ENCODE measurements at places on chromosomes 6 and 20.

DNA sequence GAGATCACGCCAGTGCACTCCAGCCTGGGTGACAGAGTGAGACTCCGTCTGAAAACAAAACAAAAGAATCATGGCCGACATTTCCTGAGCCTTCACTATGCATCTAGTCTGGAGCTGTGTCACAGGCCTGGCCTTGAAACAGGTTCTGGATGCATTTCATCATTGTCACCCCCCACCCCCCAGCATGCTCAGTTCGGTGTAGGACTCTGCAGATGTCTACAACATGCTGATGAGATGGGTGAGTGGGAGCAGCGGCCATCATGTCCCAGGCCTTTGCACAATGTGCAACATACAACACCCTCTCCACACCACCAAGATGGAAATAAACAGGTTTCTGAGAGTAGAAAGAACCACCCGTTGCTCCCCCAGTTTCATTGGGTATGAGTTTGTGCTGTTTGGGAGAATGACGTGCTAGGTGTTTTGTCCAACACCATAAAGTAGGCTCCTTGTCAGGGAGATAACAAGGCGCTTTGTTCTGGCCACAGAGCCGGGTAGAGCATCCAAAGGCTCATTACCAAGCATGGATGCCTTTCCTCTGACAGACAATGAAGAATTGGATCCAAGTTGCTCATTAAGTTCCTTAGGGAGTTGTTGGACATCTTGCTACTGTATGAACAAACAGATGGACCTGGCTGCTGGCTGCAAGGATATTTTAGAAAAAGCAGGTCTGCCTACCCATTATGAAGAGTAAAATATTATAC lies 22.1 kb downstream of the SNHG17 start:
- no peak for DNase-seq

DNA sequence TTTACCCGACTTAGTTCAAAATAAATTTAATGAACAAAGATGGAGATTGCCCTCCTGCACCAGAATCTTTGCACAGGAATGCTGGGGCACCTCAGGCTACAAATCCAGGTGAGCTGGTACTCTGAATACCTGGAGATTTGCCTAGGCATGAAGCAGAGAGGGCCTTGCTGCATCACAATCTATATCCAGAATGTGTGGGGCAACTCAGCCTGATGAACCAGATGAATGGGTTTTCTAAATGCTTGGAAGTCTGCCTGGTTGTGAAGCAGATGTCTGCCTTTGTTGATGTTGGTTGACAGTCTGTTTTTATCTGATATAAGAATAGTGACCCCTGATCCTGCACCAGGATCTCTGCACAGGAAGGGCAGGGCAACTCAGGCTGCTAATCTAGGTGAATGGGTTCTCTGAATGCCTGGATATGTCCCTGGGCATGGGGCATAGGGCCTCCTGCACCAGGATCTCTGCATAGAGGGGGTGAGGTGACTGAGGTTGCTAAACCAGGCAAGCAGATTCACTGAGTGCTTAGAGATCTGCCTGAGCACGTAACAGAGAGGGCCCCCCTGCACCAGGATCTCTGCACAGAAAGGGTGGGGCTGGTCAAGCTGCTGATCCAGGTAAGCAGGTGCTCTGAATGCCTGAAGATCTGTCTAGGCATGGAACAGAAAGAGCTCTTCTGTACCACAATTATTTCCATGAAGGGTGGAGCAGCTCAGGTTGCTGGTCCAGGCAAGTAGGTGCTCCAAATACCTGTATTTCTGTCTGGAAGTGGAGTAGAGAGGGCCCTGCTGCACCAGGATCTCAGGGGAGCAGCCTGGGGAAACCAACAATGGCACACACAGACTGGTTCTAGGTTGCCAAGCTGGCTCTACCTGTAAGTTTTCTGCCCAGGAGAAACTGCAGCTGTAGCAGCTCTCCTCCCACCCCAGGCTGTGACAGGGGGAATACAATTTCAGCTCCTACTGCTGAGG lies 437.5 kb downstream of the MMUT start:
- no peak for DNase-seq

- DNase-seq, result peak; percentile 26
Measured at GRCh38 chr6:14100138-14100537, 17.4 kb upstream of the CD83 start.

GRCh38 chr6:142846459-142846831 lies 98.5 kb downstream of the HIVEP2 start:
- no peak for DNase-seq

DNA sequence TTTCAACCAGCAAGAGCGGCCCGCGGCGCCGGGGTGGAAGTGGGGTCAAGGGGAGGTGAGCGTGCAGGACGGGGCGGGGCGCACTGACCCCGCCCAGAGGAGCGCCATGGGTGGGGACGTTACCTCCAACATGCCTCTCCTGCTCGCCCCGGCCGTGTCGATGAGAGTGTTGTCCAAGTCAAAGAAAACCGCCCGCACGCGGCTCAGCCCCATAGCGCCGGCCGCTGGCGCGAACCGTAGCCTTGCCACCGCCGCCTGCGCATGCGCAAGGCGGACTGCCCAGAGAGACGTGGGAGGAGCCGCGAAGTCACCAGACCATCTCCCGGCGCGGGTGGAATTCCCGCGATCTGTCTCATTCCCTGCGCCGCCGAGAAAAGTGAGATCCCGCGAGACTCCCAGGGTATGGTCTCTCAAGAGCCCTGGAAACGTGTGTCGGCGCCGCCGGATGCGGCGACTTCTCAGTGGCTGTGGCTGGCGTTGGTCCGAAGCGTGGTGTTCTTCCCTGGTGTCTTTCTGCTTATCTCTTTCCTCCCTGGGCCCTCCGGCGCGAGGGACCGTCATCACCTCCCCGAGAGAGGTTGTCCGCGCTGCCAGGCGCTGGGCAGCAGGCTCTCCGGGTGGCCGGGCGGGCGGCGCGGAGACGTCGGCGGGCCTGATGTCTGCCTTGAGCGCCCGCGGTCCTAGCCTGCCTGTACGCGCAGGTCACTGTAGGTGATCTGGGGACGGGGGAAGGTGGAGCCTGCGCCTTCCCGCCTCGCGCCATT lies at the start of gene NANP:
NANP (minus strand) TSS at position 279 of the 764 bp plus-strand sequence; CDS start at position 213, 66 bp downstream.
- DNase-seq, result peak; percentile 97

DNA sequence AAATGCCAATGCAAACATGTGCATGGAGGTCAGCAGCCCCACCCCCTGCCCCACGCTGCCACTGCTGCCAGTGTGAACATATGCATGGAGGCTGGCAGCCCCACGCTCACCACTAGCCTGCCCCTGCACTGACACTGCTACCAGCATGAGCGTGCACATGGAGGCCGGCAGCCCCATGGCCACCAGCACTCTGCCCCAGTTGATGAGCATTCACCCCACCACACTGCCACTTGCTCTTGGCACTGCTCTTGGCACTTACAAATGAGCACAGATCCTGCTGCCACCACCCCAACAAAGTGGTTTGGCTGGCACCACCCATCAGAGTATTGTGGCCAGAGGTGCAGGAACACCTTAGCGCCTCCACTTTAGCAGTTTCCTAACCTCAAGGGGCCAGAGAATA lies 174.1 kb downstream of the KHDC1L start:
- DNase-seq, result no peak

DNA sequence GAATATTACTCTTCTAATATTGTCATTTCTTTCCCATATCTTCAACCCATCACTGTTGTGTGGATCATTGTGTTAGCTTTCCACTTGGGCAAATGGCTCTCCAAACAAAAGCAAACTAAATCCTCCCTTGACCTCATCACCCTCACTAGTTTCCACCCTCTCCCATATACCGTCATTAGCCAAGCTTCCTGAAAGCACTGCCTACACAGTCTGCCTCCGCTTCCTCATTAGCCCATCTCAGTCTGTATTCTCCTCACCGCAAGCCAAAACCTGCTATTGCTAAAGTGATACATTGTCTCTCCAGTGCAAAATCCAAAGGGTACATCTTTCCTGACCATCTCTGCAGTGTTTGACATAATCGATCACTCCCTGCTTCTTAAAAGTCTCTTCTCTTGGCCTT lies 212.6 kb downstream of the CLIC5 start:
- DNase-seq, result no peak

DNA sequence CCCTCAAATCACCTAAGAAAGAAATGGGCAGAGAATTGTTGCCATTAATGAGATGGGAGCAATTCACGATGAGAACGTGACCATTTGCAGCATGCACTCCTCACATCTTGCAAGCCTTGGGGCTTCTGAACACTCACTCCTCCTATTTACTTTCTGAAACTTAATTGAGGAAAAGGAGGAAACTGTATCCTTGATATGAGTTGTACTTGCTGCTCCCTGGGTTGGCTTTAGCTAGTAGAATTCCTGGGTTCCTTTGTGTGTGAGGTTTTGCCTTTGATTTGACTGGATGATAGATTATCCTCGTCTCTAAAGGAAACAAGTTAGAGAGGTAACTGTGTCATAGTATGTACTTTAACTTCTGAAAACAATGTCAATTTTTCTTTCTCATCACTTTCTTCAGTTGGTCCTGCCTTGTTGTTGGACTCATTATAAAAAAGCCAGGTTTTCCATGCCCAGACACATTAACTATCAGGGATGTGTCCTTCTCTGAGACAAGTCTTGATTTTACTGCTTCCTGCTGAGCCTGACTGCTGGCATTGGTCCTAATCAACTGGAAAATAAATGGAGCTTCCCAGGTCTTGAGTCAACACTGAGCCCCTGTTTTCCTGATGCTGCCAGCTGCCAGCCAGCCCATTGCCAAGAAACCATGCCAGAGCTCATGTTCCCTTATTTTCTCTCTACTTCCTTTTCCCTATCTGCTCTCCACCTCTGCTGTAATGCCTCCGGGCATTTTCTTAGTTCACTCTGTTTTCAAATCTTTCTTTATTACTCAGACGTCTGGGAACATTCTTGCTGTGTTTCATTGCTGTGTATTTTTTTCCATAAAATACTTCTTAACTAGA lies 6.0 kb upstream of the MRAP2 start:
- DNase-seq, result no peak
